ENCODE measurements at places on chromosomes 5 and 9.

DNA sequence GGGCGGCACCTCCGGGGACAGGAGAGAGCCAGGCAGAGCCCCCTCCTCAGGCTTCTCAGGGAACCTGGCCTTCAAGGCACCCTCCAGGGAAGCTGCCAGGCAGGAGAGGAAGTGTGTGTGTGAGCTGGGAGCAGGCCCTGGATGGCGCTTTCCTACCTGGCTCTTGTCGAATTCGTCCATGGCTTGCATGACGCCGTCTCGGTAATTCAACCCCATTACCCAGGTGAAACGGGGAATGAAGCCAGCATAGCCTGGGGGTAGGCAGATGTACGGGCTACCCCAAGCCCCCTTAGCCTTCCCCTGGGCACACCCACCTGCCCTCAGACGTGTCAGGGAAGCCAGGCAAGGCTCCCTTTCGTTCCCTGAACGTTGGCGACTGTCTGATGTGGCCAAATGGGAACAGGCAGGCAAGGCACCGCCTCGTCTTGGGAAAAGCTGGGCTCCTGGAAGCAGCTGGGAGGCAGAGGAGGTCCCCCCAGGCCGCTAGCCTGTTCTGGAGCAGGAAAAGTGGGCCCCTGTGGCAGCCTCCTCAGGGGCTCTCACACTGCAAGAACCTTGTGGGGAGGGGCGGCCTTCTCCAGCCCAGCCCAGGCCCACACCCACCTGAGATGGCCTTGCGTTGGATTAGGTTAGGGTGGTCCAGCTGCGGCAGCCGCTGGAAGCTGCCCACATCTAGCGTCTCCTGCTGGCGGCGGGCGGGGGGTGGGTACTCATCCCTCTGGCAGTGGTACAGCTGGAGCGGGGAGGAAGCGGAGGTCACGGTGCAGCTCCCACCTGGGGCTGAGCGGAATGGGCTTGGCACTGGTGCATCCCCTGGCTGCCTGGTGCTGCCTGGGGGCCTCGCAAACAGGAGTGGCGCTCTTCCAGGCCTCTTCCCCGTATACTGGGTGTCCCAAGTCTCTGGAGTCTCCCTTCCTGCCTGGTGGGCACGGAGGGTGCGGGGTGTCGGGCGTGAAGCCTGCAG is 3.7 kb downstream of the TUBB4B start:
- no peak for DNase-seq

GRCh38 chr5:18105449-18105848 is 471.2 kb downstream of the TAF11L14 start:
- no peak for DNase-seq

GRCh38 chr5:105905392-105905791 is 1765.3 kb downstream of the EFNA5 start:
- DNase-seq: no peak

DNA sequence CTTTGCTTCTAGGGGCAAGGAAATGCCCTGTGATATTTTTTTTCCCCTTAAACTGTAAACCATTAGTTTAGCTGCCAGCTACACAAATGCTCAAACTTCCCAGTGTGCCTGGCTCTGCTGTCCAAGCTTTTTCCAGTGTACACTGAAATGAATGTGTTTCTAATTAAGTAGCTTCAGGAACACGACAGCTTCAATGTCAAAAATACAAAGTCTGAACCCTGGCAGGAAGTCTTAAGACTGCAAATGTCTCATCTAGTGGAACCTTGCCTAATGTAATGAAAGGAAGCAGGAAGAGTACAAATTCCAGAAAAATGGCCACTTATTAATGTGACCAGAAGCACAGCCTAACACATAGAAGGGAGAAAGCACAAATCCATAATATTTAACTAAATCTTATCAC is 255.2 kb downstream of the CRB2 start:
- DNase-seq: no peak

- DNase-seq: no peak
Observed at GRCh38 chr9:28234894-28235277, 661.6 kb upstream of the C9orf72 start.

DNA sequence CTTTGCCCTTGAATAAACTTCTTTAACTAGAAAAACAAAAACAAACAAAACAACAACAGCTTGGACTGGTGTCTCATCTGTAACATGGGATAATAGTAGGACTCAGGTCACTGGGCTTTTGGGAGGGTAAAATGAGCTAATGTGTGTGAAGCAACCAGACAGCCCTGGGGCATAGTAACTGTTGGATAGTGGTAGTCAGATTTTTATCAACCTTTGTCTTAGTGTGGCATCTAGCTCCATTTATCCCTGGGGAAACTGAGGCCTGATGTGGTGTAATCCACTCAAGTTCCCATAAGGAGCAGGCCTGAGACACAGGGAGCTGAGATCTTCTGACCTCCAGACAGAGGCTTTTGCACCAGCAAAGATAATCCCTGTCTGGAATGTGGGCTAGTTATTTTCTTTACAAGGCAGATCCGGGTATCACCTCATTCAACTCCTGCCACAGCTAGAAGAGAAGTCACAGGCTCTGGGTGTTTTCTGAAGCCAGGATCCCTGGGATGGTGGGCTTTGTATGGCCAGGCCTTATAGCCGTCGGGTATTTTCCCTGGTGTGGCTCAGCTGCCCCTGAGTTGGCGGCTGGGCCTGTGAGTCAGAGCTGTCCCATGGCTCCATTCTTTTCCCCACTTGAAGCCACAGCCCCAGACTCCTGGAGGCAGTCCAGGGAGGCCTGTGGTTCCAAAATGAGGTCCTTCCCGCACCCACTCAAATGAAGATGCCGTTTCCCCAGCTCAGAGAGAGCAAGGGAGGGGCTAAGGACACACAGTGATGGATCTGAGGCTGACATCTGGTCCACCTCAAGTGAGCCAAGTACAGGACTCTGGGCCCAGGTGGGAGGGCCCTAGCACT is 26.1 kb upstream of the CSF1R start:
- DNase-seq: no peak

GRCh38 chr5:16546732-16547131 is 70.1 kb downstream of the RETREG1 start:
- DNase-seq: peak; percentile 68

DNA sequence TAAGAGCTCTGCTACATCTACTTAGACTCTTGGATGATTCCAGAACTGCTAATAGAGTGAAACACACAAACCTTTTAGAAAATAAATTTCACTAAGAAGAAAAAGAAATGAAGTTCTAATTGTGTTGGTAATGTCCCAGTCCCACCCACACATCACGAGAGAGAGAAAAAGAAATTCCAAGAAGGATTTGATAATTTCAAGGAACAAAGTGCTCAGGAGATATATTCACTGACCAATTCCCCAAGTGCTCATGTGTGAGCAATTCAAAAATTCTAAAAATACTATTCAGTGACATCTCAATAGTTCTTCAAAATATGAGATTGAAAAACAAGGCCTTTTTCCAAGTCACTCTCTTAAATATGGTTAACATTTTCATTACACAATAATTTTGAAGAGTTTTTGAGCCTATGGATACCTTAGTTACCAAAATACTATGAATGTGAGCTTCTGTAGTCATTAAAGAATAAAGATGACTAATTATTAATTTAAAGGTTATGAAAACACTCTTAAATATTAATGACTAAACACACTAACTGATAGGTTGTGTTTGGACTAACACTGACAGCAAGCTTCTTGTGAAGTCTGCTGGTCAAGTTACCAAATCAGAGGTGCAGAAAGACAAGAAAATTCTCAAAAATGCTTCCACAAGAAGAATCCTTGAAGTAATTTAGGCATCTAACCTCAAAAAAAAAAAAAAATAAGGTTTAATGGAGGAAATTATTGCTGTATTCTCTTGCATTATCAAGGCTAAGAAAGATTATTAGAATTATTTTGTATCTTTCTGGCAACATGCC is 245.3 kb downstream of the PDE4D start:
- no peak for DNase-seq

- DNase-seq: no peak
Observed at GRCh38 chr9:113929634-113930389, 53.7 kb downstream of the ZNF618 start.

GRCh38 chr5:171845040-171845630 is 59.5 kb downstream of the SMIM23 start:
- no peak for DNase-seq

DNA sequence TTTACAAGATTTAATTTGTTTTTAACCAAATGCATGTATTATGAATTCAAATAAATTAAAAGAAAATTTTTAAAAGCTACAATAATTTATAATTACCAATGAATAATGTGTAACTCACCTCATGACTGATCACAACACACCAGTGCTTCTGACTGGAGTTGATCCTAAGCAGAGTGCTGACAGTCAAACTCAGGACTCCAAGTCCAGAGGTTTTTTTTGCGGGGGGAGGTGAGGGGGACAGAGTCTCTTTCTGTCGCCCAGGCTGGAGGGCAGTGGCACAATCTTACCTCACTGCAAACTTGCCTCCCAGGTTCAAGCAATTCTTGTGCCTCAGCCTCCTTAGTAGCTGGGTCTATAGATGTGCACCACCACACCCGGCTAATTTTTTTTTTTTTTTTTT is 71.0 kb upstream of the MELK start:
- DNase-seq: no peak

GRCh38 chr9:133864011-133864410 is 125.9 kb upstream of the SARDH start:
- no peak for DNase-seq

- no peak for DNase-seq
Observed at GRCh38 chr9:93128011-93128714, 5.9 kb downstream of the NINJ1 start.

DNA sequence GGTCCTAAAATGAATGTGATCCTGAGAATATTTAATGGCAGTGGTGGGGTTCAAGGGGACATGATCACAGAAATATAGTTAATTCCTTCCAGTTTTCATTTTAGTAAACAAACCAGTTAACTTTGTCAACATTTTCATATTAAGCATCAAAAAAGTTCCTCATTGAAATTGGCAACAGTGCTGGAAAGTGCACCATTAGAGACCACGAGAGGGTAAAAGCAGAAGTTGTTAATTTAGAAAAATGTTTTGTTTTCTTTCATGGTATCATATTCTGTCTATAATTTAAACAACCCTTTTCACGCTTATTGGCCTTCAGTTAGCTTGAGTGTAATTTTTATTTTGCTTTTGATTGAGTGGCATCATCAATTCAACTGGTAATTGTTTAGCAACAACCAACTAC is 11.9 kb downstream of the GIN1 start:
- DNase-seq: no peak

GRCh38 chr5:15132816-15133405 is 261.3 kb upstream of the ANKH start:
- DNase-seq: no peak

- no peak for DNase-seq
Observed at GRCh38 chr9:93633492-93634221, 57.3 kb downstream of the PHF2 start.
